ENCODE measurements at places on chromosomes 11 and 22.
A peak's percentile ranks its signal among the peaks of the same experiment; 100 is the strongest.

- no peak for DNase-seq
Observed at GRCh38 chr11:74019104-74019738, 10.3 kb upstream of the UCP3 start.

DNA sequence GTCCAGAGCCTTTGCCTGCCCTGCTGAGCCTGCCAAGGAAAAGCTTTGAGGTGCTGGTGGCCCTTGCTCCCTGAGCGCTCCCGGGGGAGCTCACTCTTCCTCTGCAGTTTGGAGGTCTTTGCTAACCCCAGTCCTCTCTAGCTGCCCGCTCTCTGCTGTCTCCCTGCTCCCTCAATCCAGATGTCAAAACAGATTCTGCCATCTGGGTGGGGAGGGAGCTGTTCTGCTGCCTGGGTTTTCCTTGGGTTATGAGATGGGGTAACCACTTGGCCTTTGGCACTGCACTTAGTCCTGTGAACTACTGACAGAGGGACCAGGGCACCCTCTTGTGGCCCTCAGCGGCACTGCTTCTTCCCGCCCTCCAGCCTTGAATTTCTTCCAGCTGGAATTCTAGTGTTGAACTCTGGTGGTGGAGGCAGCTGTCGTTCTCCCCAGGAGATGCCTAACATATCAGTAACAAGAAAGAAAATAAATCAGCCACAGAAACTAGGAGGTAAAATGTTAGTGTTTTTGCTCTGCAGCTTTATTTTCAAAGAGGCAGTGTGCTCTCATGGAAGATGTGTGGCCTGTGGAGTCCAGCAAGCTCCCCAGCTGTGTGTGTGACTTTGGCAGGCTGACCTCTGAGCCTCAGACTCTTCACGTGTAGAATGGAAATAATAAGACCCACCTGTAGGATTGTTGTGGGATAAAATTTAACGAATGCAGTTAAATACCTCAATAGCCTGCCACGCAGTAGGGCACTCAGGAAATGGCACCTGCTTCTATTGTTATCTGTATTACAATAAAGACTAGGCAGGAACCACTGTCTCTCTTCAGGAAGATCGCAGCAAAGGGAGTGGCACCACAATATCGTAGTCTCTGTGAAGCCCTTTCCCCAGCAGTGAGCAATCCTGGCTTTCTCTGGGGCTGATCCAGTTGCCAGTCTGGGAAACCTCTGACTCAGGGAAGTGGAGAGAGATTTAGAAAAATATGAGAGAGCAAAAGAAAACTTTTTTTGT is 23.4 kb downstream of the ARFGAP2 start:
- peak; percentile 72 for DNase-seq

GRCh38 chr11:66345316-66345649 is 379 bp upstream of the BRMS1 start:
- no peak for DNase-seq

DNA sequence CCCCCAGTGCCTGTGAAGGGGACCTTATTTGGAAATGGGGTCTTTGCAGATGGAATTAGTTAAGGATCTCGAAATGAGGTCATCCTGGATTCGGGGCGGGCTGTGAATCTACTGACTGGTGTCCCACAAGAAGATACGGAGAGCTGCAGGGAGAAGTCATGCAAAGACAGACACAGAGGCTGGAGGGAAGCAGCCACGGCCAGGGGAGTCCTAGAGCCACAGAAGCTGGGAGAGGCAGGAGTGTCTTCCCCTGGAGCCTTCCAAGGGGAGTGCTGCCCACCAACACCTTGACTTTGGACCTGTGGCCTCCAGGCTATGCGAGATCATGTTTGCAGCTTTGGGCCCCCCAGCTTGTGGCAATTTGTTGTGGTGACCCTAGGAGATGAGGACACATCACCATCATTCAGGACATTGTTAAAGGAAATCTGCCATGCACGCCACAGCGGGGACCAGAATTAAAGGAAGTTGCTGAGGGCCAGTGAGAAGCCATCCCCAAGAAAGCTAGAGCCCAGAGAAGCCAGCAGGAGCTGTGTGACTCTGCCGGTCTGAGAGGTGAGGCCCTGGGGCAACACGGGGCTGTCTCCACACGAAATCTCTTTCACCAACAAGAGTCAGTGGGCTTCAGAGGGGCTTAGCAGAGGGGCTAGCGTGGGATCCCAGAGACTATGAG is 434.7 kb downstream of the BRD1 start:
- no peak for DNase-seq

- DNase-seq: no peak
Observed at GRCh38 chr22:26565181-26565580, 24.8 kb downstream of the TPST2 start.

GRCh38 chr11:57936050-57936418 is 87.6 kb upstream of the OR9Q1 start:
- DNase-seq: no peak

DNA sequence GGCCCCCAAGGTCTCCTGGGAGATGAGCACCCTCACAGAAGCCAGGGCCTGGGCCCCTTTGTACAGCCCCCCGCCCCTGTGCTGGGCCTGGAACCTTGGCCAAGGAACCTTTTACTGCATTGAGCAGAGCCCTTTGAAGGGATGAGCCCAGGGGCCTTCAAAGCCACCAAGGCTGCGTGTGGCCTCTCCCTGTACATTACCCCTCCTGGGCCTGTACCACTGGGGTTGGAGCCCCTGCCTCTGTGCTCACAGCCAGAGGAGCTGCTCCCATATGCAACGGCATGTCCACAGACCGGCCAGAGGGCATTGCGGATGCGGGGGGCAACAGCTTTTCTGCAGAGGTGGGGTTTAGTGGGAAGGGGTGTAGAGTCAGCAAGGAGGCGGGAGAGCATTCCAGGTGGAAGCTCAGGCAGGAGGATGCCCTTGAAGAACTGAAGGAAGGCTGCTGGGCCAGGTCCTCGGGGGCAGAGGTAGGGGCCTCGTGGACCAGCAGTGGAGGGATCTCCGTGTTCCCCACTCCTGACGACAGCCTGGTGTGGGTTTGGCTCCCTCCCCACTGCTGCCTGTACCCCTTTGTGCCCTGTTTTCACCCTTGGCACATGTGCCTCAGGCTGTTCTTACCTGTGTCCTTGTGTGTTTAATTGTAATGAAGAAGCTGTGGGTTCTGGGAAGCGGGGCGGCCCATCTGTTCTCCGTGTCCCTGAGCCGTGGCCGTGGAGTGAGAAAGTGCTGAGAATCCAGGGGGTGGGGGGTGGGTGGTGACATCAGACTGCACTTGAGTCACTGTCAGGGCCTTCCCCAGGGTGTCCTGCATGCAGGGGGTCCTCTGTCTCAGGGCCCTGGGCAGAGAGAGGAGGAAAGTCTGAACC is 46.9 kb downstream of the ARHGAP8 start:
- no peak for DNase-seq

DNA sequence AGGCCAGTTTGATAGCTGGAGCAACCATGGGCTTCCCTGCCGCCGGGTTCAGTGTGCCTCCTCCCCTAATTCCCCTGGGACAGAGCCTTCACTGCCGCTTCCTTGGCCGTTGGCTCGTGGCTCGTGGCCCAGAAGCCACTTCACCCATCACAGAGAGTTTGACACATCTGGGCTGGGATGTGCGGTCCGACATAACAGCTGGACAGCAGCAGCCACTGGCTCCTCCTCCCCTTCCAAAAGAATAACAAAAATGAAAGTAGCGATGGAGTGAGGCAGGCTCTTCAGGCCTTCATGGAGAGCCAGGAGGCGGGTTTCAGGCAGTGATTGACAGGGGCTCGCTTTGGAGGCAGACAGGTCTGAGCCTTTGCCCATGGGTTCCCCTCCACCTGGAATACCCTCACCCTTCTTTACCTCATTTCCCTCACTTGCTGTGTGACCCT is 8.2 kb downstream of the CREB3L1 start:
- DNase-seq: no peak

DNA sequence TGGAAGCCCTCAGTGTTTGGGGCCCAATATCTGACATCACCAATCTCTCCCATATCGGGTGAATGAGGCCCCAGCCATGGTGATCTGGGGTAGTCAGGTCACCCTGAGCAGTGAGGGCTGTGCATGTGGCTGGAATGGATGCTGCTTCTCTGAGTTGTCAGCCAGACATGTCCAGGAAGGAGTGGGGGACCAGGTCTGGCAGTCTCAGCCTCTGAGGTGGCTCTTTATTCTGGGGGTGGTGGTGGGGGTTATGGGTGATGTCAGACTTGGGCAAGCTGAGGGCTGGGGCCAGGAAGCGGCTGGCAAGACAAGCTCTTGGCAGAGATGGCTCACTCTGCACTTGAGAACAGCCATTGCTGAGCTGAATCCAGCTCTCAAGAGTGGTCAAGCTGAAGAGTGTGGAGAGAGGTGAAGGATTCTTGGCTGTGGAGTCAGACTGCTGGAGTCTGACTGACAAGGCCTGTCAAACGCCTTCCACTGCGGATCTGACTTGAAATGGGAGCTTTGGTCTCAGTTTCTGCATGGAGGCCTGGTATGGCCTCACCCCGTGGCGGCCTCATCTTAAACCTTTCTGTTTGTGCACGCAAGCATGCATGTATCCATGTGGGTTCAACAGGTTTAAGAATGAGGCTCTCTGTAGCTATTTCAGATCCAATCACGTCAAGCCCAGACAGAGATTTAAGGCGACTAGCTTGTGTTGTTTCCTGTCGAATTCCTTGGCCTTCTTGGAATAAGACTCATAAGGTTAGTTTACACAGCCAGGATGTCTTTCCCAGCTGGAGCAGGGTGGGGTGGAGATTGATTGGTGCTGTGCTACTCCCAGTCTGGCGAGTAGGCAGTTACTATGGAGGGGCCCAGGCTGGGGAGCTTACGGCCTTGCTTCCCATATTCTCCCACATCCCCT is 83.9 kb upstream of the TIMP3 start:
- no peak for DNase-seq

DNA sequence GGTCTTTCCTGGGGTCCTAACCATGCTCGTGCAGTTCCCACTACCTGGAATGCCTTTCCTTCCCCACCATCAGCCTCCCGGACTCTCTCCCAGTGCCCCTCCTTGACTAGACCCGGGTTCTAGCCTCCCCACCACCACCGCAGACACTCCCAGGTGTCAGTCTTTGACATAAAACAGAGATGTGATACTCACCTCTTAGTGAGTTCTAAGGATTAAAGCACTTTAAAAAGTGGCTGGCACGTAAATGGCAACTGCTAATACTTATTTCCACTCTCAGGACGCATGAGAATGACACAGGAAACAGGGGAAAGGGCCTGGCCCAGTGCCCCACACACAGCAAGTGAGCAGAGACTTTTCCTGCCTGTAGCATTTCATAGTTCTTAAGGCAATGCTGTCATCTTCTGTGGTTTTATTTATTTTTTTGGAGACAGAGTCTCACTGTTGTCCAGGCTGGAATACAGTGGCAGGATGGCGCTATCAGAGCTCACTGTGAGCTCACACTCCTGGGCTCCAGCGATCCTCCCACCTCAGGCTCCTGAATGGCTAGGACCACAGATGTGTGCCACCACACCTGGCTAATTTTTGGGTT is 1.9 kb upstream of the SLC25A45 start:
- DNase-seq: no peak

DNA sequence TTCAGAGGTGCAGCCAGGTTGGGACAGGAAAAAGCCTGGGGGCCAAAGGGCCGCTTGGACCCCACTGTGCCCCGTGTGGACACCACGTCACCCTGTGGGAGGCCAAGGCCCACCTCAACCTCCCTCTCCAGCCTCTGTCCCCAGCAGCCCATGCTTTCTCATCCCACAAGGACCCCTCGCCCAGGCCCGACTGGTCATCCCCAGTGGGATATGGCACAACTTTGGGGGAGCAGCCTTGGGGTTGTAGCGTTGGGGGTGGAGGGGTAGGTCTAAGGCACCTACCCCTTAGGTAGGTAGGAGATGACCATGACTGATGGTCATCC is 44.0 kb downstream of the IGF2 start:
- no peak for DNase-seq

DNA sequence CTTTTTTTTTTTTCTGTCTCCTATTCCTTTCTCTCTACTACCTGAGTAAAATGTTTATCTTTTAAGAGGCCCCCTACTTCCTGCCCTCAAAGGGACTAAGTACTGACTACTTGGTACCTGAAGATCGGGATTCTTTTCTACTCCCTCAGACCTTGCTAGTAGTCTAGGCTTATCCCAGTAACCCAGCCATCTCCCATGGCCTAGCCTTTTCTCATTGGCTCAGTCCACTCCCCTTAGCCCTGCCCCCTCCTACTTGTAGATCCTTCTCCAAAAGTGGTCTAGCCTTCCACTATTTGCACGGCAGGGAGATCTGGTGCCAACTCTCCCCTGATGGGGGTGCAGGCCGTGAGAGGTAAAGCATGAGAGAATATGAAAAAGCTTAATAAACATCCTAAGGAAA is 133.7 kb downstream of the RCN1 start:
- DNase-seq: no peak

DNA sequence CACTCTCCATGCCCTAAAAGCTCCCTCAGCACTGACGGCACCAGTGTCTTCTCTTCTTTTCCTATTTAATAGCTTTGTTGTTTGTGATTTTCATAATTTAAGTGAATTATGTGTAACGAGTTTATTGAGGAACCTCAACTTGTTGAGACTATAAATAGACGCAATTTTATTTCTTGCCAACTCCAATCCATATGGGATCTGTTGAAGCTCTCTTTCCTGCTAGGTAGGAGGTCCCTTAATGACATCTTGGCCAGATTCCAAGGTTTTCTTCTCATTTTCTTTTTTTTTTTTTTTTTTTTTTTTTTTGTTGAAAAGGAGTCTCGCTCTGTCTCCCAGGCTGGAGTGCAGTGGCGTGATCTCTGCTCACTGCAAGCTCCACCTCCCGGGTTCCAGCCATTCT is 14.2 kb downstream of the RTL6 start:
- DNase-seq: no peak

GRCh38 chr11:96267001-96267495 is 75.9 kb downstream of the MAML2 start:
- DNase-seq: no peak

DNA sequence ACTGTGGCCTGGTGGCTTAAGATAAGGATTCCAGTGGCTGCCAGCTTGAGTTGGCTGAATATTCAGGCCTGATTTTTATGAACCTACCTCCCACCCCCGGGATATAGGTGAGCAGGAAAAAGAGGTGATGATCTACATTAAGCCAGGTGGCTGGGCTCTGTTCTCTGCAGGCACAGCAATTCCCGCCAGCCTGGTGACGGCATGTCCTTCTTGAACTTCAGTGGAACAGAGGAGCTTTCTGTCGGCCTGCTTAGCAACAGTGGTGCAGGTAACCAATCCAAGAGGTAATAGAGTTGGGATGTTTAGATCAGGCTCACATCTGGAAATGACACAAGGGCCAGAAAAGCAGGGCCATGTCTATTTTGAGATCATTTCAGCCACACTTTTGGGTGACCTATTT is 68.7 kb downstream of the DEPDC5 start:
- no peak for DNase-seq

GRCh38 chr11:100776212-100776896 is 89.3 kb downstream of the ARHGAP42 start:
- no peak for DNase-seq

- no peak for DNase-seq
Observed at GRCh38 chr11:119373921-119374631, 7.4 kb downstream of the USP2 start.

DNA sequence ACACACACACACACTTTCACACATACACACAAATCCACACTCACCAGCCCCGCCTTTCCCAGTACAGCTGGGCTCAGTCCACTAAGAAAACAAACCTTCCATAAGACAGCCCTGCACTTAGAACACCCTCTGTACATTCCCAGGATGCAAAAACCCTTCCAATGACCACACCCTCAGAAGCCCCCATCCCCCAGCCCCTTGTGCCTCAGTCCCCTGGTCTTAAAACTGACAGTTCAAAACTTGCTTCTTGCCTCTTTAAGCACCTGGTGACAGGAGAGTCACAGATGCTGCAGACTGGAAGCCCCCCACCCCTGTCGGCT is 23.0 kb downstream of the APLNR start:
- no peak for DNase-seq

GRCh38 chr11:111586388-111586831 is 15.8 kb upstream of the SIK2 start:
- no peak for DNase-seq
